Iris pigment epithelial cell (primary cell): ENCODE measurements at places on chromosomes 13 and 19.
A peak's percentile ranks its signal among the peaks of the same experiment; 100 is the strongest.

GRCh38 chr19:13016245-13016627, 21.0 kb downstream of the NFIX start:
- no peak for DNase-seq

DNA sequence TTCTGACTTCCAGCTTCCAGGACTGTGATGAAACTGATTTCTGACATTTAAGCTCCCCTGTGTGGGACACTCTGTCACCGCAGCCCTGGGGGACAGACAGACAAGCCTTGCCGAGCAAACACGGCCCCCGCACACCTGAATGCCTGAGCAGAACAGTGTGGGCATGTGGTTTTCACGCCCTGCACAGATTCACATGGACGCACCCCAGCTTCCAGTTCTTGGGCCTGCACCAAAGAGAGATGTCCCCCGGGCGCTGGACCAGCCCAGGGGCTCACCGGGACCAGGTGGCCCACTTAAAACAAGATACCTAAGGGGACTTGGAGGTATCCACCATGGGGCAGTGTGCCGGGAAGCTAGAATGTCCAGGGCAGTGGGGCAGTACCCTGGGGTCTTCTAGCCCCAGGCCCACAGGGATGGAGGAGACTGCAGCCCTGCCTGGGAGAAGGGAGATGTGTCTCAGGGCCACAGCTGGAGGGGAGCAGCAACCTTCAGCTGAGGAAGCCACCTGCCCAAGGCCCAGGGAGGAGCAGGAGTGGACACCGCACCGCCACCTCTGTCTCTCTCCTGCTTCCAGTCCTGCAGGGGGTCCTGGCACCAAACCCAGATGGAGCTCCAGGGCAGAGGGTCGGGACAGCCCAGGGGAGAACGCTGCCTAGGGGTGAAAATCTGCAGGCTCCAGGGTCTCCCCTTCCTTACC, 50.5 kb downstream of the SOX1 start:
- no peak for DNase-seq

- peak; percentile 67 for DNase-seq
These were observed 64.2 kb downstream of the CRYL1 start for GRCh38 chr13:20461481-20461859.

DNA sequence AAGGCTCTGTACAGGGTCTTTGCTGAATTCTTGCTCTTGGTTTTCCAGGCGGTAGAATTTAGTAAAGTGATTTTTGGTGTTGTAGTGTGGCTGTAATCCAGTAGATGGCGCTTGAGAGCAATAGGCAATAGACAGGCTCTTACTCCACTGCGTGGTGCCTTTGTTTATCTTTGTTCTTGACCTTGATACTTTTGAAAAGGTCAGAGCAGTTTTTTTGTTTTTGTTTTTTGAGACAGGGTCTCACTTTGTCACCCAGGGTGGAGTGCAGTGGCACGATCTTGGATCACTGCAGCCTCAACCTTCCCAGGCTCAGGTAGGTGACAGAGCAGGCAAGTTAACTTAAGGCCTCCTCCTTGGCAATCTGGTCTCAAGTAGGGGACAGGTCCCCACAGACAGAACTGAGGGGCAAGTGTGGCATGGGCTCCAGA, 12.2 kb upstream of the LILRA5 start:
- peak; percentile 29 for DNase-seq

- DNase-seq, result no peak
These were observed 476.8 kb downstream of the COG6 start for GRCh38 chr13:40132249-40132648.

DNA sequence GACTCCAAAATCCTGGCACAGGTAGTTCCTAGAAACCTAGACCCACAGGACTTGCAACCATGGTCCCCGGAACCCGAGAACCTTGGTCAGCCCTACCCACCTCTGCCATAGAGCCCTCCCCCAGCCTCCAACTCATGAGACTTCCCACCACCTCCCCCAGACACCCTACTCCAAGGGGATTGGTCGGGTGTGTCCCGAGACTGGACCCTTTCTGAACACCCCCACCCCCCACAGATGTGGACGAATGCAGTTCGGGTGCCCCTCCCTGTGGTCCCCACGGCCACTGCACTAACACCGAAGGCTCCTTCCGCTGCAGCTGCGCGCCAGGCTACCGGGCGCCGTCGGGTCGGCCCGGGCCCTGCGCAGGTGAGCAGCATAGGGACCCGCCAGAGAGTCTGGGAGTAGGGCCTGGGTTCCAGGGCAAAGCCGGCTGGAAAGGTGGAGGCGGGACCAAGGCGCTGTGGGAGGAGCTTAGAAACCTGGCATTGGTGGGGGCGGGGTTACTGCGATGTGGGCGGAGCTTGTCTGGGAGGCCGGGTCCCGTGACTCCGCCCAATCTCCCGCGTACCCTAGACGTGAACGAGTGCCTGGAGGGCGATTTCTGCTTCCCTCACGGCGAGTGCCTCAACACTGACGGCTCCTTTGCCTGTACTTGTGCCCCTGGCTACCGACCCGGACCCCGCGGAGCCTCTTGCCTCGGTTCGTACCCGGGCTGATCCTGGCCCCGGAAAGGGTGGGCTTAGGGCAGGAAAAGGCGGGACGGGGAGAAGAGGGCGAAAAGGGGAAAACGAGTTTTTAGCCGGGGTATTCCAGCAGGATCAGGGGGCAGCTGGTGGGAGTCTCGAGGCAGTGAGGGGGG, 11.9 kb downstream of the LTBP4 start:
- DNase-seq, result peak; percentile 70

GRCh38 chr19:2040647-2041432, 10.2 kb downstream of the MKNK2 start:
- DNase-seq, result no peak

DNA sequence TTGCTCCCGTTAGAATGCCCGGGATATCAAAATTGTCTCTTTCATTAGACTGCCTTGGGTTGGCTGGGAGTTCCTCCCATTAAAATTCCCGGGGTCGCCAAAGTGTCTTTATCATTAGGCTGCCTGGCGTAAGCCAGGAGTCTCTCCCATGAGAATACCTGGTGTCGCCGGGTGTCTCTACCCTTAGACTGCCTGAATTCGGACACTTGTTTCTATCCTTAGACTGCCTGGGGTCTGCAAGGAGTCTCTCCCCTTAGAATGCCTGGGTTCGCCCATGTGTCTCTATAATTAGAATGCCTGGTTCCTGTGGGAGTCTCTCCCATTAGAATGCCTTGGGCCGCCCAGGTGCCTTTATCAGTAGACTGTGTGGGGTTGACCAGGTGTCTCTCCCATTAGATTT, 1538.2 kb downstream of the UQCRFS1 start:
- no peak for DNase-seq

DNA sequence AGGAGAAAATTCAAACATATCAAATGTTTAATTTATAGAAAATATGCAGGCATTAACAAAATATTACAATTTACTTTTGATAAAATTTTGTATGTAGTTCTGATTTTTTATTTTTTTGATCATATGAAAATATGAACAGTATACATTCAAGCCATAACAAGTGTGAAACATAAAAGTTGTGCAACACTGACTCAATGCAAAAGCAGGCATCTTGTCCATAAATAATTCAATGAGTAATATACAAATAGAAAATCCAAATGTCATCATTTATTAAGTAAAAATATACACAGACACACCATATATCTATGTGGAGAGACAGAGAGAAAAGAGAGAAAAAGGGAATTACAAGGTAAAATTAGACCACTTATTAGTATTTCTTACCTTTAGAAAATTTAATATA, 1183.9 kb downstream of the SLITRK1 start:
- DNase-seq, result peak; percentile 30
